ENCODE measurements at places on chromosomes 1 and 21.

DNA sequence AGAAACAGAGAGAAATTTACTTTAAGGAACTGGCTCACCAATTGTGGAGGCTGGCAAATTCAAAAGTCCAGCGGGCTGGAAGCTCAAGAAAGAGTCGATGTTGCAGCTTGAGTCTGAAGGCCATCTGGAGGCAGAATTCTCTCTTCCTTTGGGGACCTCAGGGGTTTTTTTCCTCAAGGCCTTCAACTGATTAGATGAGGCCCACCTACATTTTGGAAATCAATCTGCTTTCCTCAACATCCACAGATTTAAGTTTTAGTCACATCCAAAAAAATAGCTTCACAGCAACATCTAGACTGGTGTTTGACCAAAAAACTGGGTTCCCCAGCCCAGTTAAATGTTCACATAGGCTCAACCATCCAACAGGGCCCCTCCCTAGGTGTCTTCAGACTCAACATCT, 114.9 kb downstream of the SLC35F3 start:
- DNase-seq: no peak

DNA sequence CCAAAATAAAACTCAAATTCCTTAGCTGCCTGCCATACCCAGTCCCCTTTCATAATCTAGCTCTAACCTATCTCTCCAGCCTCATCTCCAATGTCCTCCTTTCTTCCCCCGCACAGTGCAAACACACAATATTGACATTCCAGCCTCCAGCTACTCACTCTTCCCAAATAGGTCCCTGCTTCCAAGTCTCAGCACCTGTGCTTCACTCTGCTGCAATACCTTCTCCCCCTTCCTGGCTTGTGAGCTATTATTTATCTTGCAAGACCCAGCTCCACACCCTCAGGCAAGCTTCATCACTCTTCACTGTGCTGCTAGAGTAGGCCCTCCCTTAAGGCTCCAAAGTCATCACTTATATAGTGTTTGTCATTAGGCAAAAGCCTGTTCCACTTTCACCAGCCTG, 9.7 kb downstream of the PLPP3 start:
- DNase-seq: no peak

GRCh38 chr1:205950280-205950679, 7.0 kb upstream of the SLC26A9 start:
- DNase-seq: no peak

- no peak for DNase-seq
These were observed 54.8 kb downstream of the EIF4G3 start for GRCh38 chr1:21121764-21122471.

GRCh38 chr1:171595324-171595723, 26.7 kb upstream of the MYOCOS start:
- no peak for DNase-seq

DNA sequence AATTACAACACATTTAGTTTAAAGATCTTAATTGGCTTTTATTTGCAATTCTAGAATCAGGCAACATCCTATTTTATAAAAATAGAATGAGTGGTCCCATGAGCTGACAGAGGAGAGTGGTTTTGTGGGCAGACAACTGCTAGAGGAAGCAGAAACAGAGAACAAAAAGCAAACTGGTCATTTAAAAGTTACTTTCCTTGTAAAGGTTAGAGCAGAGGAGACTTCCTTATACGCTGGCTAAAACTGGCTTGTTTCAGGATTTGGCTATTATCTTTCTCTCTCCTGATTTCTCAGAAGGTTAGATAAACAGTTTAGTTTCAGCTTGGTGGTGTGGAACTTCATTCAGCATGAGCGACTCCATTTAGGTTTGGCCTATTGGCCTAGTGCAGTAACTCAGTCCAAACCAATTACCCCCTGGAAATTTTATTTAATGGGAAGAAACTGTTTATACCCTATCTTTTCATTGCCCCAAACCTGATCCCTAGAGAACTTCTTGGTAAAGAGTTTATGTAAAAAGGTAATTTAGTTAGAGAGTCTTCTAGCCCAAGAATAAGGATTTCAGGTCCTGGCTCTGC, 32.2 kb upstream of the IL20 start:
- no peak for DNase-seq

DNA sequence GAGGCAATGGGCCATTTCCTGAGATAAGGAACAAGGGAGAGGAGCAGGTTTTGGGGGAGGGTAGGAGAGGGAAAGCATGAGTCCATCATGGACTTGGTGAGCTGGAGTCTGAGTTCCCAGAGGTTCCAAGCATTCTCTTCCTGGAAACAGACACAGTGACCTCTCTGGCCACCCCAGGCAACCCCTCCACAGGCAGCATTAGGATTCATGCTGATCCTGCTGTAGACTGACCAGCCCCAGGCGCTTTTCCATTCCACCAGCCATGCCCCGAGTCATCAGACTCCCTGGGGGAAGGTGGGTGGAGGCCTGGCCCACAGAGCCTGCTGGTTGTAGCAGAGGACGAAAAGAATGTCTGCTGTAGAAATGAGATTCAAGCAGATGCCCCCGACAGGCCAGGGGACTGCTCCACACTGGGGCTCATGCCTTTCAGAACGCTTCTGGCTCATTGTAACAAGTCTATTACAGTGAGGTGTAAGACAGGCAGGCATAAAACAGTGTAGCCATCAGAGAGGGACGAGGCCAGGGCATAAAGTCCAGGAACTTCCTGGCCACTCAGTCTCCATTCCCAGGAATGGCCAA, 52.2 kb downstream of the KCND3 start:
- no peak for DNase-seq

DNA sequence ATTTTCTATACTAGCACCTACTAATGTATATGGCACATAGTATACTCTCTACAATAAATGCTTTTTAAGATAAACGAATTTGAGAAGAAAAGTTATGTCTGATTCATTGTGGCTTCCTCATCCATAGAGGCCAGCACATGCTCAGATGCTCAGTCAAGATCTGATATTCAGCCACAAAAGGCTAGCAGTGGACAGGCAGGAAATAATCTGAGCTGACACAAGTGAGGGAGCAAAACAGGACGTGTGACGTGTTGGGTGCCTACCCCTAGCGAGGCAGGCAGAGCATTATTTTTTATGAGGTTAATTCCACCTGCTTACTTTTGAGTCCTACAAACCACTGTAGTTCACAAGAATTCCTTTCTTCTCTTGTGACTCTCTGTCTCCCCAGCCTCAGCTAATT, 550.9 kb downstream of the SMYD3 start:
- DNase-seq: no peak

GRCh38 chr1:101165532-101165931, 71.3 kb upstream of the S1PR1 start:
- no peak for DNase-seq

DNA sequence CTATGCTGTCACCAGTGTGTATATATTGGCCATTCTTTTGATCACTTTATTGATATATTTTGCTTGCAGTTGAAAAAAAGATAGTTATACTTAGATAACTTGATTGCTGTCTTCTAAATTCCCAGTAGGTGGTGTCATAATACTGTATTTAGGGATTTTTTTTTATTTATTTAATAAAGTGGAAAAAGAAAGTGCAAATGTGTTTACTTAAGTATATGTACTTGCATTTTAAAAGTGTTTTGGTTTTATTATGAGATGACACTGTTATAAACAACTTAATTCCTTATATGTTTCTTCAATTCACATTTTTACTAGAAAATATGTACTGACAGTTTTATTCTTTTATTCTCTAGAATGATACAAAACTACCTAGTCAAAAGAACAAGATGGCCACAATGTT, 164.8 kb downstream of the USP25 start:
- no peak for DNase-seq

DNA sequence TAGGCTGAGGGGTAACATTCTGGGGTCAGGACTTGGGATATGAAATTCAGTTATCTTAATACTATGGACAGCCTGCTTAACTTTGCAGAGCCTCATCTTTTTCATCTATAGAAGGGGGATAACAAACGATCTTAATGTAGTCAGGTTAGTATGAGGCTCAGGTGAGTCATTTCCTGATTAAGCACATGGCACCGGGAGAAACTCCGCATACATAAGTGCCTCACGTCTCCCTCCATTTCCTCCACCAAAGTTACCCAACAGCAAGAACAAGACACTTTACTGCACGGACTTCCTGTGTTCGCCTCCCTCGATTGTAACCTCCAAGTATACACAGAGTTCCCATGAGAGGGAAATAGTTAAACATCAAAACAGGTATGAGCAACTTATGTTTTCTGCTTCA, 112.7 kb upstream of the COA6 start:
- peak; percentile 3 for DNase-seq

DNA sequence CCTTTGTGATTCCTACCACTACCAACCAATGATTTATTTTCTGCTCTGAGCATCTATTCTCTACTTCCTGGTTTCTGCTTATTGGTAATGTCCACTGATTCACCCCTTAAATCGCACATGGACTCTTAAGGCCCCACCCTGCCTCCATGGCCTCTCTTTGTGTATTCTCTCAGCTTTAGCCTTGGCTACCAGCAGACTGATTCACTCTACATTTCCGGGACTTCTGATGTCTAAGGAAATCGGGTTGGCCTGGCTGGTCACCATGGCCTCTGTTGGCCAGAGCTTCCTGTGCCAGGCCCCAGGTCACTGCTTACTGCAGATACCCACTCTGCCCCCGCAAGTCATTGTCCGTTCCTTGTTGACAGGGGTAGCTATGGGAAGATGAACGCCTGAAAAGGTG, 40.9 kb downstream of the PDPN start:
- DNase-seq: no peak

DNA sequence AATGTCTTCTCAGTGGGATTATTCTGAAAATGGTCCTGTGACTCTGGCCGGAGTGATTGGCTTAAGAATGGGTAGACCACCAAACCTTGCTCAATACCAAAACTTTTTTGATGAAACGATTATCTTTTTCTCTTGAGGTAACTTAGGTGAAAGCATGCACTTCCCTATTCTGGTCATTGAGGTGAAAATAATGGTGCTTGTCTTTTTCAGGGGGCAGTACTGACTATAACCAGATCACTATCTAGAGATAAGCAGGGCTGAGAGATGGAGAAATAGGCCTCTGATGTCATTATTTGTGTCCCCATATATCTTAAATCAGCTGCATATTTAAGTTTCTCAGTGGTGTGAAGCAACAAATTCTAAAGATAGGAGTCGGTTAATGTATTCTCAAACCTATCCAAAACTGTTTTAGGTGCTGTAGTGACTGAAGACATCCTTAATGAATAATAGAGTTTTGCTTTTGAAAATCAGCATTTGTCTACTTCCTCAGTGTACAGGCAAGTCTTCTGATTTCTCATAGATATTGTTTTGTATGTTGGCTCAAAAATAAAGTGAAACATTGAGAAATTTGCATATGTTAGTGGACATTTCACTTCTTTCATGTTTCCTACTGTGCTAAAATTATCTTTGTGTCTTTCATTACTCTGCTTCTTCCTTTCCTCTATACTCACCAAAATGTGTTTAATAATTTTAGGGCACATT, 735.3 kb upstream of the ADGRL4 start:
- no peak for DNase-seq

GRCh38 chr1:190484045-190484444, 6.4 kb upstream of the BRINP3 start:
- no peak for DNase-seq

GRCh38 chr1:115837341-115837739, 3.6 kb downstream of the NHLH2 start:
- no peak for DNase-seq

- no peak for DNase-seq
These were observed 6.3 kb downstream of the VANGL1 start for GRCh38 chr1:115647919-115648650.

DNA sequence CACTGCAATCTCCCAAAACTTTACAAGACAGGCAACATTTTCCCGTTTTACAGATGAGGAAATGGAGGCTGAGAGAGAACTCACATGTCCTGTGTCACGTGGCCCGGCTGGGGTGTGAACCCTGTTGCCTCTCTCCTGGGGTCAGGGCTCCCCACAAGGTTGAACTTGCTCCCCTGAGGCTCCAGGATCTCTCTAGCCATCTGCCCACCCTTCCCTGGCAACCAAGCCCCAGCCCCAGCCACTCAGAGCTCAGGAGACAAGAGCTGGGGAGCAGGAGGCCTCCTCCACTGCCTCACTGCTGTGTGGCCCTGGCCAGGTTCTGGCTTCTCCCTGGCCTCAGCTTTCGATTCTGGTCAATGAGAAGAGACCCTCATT, 11.8 kb downstream of the LAPTM5 start:
- no peak for DNase-seq

GRCh38 chr1:3773572-3774275, 1.2 kb downstream of the SMIM1 start:
- DNase-seq: no peak

GRCh38 chr21:43352568-43353281, 74.2 kb downstream of the SIK1 start:
- no peak for DNase-seq

- no peak for DNase-seq
These were observed 42.9 kb downstream of the BATF3 start for GRCh38 chr1:212656730-212657129.

DNA sequence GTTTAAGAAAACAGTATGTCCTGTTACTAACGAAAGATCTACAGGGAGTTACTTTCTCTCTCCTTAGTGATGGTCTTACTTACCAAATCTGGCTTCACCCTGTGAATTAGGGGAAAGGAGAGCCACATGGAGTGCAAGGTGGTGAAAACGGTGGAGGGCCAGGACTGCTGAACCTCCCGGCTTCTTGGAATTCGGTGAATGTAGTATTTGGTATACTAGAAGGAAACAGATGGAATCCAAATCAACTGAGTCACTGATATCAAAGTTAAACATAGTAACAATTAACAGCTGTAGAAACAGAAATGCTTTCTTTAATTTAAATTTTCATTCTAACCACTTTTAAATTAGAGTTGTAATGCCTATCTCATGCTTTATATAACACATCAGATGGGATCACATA, 45.7 kb downstream of the ALG14 start:
- DNase-seq: no peak

DNA sequence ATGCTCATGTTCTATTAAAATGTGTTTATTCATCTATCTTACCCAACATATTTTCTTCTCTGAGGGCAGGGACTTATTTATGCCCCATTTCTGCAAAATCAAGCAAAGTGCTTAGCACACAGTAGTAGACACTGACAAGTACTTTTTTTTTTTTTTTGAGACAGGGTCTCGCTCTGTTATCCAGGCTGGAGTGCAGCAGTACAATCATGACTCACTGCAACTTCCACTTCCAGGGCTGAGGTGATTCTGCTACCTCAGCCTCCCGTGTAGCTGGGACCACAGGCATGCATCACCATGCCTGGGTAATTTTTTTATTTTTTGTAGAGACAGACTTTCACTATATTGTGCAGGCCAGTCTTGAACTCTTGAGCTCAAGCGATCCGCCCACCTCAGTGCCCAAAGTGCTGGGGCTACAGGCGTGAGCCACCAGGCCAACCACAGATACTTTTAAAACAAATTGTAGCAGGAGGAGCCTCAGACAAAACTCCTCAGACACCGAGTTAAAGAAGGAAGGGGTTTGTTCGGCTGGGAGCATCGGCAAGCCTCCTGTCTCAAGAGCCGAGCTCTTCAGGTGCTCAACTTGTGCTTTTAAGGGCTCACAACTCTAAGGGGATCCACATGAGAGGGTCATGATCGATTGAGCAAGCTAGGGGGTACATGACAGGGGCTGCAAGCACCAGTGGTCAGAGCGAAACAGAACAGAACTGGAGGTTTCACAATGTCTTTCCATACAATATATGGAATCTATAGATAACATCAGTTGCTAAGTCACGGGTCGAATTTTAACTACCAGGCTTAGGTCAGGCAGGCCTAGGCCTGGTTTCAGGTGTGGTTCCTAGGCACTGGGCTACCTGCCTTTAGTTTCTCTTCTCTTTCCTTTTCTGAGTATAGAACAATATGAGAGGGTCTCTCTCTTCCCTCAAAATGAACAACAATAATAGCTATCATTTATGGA, 5.7 kb upstream of the TMEM167B start:
- no peak for DNase-seq
